ENCODE measurements at places on chromosomes 7 and 10.
A peak's percentile ranks its signal among the peaks of the same experiment; 100 is the strongest.

GRCh38 chr10:11261687-11262493 is 244.2 kb downstream of the CELF2 start:
- DNase-seq = no peak

GRCh38 chr10:108716352-108716751 is 1207.0 kb downstream of the XPNPEP1 start:
- DNase-seq = no peak

GRCh38 chr10:77527839-77528238 is 109.8 kb downstream of the KCNMA1 start:
- no peak for DNase-seq

DNA sequence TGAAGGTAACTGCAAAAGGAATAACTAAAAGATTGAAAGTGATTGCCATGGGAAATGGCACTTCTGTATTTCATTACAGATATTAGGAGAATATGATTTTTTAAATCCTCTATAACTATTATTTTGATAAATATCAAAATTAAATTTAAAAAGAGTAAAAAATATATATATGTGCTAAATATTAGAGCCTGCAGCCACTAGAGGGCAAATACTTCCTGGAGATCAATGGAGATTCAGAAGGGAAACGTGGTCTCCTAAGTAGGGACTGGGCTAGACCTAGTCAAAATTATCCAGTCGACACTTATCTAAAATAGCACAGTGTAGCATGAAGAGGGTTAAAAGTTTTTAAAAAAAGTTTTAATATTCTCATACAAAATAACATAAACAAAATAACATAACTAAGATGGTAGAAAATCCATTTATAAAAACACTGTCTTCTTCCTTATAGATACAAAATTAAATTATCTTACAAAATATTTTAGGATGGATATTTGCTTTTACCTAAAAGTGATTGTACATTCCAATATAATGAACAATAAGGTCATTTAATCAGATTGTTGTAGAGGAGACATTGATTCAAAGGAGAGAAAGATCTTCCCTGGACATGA is 434.3 kb downstream of the MDFIC start:
- DNase-seq = peak; percentile 43

DNA sequence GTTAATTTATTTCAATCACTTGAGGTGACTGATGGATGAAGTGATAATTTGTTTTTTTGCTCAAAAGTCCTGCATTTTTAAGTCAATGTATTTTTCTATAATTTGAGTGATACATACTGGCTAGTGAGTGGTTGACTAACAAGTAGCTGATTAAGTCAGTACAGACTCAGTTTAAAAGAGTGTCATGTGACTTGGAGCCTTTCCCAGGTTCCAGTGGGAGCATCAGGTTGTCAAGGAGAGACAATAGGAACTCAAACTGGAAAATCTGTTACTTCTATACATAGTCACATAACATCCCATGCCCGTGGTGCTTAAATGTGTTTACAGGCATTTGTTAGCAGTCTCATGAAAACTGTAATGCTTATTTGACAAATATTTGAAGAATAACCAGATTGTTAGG is 154.7 kb downstream of the ANK3 start:
- DNase-seq = no peak

DNA sequence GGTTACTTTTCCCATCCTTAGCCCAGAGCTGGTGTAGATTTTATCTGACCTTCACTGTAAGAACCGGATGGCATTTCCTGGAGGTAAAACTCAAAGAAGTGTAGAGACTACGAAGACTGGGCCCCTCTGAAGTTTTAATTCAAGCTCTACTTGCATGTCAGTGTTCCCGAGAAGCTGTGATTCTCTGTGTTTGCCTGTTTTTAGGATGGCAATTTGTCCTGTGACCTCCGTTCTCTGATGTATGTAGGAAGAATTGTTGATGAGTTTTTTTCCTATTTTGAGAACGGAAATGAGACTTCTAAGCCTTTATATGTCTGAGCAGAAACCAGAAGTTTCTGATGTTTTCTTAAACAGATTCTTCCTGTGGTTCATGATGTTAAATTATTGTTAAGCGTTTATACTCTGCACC is 94.1 kb downstream of the CDCA7L start:
- no peak for DNase-seq
